ENCODE measurements at places on chromosomes 4 and X.
A peak's percentile ranks its signal among the peaks of the same experiment; 100 is the strongest.

GRCh38 chr4:5845035-5845905, 47.6 kb downstream of the CRMP1 start:
- DNase-seq = no peak

- no peak for DNase-seq
Measured at GRCh38 chr4:183229397-183229796, 90.7 kb downstream of the CLDN22 start.

- DNase-seq = no peak
Measured at GRCh38 chr4:79915246-79915645, 157.8 kb downstream of the ANTXR2 start.

GRCh38 chr4:81757691-81758090, 286.0 kb upstream of the RASGEF1B start:
- DNase-seq = peak; percentile 50

GRCh38 chr4:76579596-76580375, 144.8 kb downstream of the SHROOM3 start:
- DNase-seq = peak; percentile 86

- no peak for DNase-seq
Measured at GRCh38 chrX:109373468-109373867, 108.4 kb downstream of the GUCY2F start.

DNA sequence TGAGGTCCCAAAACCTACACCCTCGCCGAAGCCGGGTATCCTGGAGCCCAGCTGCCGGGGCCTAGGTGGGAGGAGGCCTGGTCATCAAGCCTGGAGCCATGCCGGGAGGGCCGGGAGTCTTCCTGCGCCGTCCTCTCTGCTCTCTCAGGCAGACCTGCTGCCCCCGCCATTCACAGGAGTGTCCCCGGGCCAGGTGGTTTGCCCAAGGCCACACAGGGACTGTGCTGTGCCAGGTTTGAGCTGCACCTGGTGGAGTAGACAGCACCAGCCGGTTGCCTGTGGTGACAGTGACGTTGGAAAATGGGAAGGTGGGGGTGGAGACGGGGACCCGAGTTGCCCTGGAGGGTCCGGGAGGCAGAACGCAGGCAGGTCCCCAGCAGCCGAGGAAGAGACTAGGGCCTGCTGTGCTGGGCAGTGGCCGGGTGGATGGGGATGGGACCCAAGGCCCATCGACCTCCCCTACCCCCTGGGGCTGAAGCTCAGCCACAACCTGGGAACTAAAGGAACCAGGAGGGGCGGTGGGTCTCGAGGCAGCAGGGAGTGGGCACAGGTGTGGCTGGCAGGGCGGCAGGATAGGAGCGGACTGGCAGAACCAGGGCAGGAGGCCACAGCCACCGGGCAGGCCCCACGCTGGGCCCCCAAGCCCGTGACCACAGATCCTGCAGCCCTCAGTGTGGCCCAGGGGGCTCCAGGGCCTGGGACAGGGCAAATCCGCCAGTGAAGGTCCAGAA, 9.5 kb downstream of the DOK7 start:
- DNase-seq = no peak

GRCh38 chrX:15816886-15817285, 26.6 kb downstream of the ZRSR2 start:
- DNase-seq = no peak

DNA sequence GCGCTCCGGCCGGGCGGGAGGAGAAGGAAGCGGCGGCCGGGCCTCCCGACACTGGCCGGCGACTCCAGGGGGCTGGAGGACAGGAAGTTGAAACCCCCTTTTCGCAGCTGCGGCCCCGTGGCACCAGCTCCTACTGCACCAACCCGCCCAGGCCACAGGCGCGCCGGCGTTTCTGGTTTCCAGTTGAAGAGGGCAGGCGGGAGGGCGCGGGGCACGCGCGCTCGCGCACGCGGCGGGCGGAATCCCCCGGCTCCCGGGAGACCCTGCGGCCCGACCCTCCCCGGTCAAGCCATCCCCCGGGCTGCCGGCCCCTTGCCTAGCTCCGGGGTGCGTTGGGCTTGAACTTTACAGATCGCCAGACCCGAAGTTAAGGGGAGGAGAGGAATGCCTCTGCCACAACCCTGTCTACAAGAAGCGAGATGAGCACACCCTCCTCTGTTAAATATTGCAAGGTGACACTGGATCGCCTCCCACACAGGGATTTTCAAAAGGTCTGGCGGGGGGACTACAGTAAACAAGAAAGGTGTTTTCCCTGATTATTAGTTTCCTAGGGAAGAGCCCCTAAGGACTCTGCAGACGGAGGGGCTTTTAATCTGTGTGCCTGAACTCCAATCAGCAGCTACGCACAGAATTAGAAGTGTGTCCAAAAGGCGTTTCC, 1.4 kb downstream of the ELOVL6 start:
- peak; percentile 31 for DNase-seq

GRCh38 chrX:2548711-2549423, 48.1 kb upstream of the DHRSX start:
- DNase-seq = no peak

Data from COR-L47 (cell line).